ENCODE measurements at places on chromosomes 2 and 18.

- no peak for DNase-seq
Observed at GRCh38 chr18:58887613-58887963, 22.9 kb downstream of the ZNF532 start.

DNA sequence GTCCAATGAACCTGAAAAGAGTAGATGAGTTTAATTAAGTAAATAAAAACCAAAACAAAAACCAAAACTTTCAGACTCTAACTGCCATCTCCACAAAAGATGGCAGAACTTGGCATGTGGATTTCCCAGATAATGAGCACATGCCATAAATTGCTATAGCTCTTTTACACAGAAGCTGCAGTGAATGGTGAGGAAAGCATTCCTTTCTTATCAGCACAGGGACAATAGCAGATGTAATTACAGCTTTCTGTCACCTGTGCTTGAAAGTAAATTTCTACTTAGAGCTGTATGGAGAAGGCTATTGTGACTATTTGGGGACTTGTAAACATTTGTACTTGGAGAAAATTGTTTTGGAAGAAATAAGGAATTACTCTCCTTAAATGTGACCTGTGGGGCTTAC is 378.4 kb downstream of the RPRM start:
- no peak for DNase-seq

GRCh38 chr2:226623587-226624368 is 175.8 kb downstream of the IRS1 start:
- no peak for DNase-seq

DNA sequence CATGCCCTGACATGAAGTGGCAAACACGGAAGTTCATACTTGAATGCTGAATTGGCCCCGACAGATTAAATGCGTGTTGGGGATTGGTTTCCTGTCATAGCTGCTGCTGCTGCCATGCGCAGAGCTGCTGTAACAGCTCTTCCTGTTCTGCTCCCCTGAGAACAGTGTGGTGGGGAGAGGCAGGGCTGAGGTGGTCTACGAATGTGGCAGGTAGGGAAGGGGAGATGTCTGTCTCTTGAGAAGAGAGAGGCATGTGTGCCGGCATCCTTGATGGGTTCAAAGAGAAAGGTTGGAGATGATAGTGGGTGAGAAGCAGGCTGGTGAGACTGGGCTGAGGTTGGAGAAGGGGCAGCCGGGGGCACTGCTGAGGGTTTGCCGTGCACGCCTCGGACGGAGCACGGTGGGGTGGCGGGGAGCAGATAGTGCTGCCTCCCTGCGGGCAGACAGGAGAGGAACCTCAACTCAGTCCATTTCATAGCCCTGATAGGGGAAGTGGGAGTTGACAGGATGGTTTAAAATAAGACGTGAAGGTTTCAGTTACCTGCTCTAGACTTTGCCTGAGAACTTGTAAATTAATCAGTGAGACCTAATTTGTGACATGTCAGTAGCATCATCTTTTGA is 46.1 kb downstream of the TMEM185B start:
- DNase-seq: no peak

- no peak for DNase-seq
Observed at GRCh38 chr18:51890762-51891161, 449.2 kb upstream of the DCC start.

GRCh38 chr18:55501579-55501978 is 86.4 kb downstream of the TCF4 start:
- no peak for DNase-seq

Data from HCT116 (cell line).